NCI-H1105 treated with DMSO at 0.1 percent for 48 hours (cell line): ENCODE measurements at places on chromosomes 11 and 22.

DNA sequence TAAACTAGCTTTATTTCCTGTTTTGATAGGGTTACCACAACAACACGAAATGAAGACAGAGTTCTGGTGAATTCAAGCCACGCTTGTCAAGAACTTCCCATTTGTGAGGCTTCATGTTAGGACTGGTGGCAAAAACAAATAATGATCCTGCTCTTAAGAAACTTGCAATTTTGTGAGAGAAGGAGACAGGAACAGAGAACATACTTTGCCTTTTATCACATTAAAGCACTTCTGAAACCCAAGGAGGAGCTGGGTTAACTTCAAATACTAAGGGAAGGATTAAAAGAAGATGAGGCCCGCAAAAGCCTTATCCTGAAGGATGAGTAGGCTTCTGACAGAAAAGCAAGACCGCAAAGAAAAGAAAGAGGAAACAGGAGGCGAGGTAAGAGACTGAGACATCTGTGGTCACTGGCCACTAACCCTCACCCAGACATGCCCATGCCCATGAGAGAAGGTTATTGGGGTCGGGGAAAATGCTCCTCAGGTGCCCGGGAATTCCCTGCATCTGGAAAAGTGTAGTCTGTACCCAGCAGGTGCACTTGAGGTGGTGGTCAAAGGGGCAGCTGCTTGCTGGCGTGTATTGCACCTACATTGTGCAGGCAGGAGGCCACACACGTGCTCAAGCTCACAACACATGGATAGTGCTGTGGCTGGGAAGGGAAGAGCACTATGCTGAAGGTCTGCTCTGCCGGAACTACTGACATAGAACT, 50.5 kb downstream of the MAPK1 start:
- DNase-seq = no peak

DNA sequence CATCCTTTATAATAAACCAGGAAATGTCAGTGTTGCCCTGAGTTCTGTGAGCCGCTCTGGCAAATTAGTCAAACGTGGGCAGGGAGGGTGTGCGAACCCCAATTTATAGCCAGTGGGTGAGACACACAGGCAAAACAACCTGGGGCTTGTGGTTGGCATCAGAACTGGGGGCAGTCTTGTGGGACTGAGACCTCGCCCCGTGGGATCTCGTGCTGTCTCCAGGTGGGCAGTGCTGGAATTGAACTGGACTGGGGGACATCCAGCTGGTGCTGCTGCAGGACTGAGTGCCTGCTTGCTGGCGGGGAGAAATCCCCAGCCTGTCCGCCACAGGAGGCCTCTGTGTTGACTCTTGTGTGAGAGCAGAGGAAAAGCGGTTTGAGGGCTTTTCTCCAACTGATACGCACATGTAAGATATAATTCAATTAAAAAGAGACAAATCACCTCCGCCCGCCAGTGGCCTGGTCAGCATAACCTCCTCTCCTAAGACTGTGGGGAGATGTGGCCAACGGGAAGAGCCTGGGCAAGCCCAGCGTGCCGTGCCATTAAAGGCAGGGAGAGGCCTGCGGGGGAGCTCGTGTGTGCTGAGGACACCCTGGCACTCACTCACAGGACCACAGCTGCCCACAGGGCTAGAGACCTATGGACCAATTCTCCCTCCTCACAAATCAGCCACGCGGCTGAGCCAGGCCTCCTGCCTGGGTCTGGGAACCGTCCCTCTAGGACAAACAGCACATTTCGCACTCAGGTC, 18.4 kb downstream of the SULT4A1 start:
- no peak for DNase-seq

DNA sequence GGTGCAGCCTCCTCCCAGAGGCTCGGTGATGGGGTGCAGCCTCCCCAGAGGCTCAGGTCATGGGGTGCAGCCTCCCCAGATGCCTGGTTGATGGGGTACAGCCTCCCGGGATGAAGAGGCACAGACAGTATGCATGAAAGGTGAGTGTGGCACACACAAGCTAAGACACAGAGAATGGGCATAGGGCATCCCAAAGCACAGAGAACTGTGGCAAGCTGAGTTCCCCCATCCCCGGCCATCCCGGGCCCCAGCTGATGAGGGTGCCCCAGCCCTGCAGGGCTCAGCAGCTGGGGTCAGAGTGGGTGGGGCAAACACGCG, 4.8 kb upstream of the SYT8 start:
- no peak for DNase-seq

- no peak for DNase-seq
Measured at GRCh38 chr11:7540830-7541555, 27.2 kb downstream of the PPFIBP2 start.

- DNase-seq = no peak
Measured at GRCh38 chr11:13012056-13012661, 3.0 kb downstream of the RASSF10 start.

DNA sequence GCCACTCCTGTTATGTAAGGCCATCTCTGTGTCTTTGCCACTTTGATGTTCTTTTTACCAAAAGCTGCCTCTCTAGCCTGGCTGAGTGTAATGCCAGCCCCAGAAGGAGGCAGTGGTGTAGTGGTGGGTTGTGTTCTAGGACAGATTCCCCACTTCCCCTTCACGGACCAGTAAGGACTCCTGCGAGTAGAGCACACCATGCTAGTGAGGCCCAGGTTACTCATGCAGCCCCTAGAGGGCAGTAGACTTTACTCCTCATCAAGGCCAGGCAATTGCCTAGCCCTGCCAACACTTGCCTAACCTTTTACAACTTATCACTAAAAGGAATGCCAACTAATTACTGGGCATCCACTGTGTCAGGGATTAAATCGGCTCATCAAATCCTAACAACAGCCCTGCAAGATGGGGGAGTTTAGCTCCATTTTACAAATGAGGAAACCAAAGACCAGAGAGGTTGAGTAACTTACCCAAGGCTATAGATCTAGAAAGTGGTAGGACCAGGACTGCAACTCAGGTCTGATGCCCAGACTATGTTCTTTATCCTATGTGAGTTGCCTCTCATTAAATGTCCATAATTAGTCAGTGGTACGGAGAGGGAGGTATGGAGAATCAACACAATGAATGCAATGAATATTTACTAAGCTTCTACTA, 75.3 kb downstream of the APIP start:
- DNase-seq = peak; percentile 27

DNA sequence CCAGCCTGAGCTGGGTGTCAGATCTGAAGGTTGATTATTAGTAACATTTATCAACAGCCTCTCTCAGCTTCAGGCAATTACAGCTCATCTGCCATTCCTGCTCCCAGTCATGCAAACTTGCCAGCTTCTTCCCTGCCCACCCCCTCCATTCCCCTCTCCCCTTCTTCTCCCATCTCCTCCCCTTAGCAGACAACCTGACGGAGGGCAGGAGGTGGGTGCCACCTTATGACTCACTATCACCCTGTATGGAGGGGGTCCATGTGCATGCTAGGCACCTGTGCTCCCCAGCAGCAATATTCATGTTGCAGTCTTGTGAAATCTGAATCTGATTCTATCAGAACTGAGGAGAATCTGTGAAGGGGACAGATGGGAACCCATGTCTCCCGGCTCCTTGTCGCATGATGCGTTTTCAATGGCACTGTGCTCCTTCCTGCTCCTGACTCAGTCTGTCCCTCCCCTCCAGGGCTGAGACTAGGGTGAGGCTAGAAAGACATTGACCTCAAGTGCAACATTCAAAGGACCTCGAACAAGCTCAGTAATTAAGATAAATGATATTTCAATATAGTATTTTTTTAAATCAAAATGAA, 46.3 kb upstream of the TUB start:
- DNase-seq = no peak

- no peak for DNase-seq
Measured at GRCh38 chr11:65556470-65557279, 1.5 kb downstream of the LTBP3 start.

- DNase-seq = no peak
Measured at GRCh38 chr11:96964661-96965060, 574.8 kb downstream of the JRKL start.

- DNase-seq = no peak
Measured at GRCh38 chr22:36658900-36659299, 44.7 kb downstream of the CACNG2 start.

- peak; percentile 55 for DNase-seq
Measured at GRCh38 chr11:2305140-2305778, 3.4 kb downstream of the TSPAN32 start.

DNA sequence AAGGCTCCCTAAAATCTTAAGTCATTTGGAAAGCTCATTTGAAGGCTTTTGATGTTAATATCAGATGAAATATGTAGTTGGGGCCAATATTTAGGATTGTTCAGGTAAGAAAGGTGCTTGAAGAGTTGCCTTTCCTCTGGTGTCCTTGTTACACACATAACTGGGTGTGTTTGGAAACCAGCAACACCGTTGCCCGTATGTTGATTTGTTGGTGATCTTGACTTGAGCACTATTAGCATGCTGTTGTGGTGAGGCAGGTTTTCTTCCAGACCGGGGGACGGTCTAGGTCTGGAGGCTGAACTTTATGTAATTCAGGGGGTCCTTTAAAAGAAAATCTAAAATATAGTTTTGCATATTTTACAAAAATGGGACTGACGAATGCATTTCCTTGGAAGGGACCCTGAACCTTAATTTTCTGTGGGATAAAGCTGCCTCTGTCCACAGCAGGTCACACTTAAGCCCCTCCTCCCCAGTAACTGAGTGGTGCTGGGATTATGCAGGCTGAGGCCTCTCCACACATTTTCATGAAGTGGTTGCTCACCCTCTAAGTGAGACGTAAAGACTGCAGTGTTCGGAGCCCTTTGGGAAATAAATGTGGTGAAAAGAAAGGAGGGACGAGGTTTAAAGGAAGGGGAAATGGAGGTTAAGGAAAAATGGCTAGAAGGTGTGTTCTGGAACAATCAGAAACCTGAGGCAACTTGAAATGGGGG, 1.8 kb downstream of the YWHAH start:
- no peak for DNase-seq

DNA sequence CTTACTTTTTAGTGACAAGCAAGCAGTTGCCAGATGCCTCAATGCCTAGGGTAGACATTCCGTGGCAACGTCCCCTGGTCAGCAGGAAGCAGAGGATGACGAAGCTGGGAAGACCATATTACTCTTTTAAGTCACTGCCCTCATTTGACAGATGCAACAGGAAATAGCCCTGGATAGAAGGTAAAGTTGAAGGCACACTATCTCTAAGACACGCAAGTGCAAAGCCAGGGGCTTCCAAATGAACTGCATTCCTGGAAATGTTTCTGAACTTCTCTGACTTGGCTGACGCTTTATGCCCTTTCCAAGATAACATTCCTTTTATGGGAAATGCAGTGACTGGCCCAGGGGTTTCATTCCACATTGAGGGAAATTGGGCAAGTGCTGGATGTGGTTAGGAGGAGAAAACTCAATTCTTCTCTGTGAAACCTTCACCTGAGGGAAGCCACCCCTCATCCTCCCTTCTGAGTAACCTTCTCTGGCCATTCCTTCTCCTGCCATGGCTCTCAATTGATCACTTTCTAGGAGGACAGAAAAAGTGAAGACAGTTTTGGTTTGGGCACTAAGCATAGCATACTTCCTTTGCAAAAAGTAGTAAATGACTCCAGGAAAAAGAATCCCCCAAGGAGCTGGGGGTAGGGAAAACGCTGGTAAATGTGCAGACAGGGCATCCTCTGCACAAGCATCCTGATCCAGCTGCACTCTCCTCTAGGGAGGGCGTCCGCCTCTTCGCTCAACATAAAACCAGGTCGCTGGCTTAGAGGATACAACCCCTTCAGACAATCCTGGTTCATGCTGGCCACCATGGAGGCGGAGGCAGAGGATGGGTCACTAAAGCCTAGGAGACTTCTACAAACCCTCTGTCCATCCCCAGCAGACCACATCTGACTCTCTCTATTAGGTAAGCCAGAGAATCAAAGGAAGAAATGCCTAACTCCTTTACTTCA, 14.5 kb downstream of the PCSK7 start:
- DNase-seq = no peak

DNA sequence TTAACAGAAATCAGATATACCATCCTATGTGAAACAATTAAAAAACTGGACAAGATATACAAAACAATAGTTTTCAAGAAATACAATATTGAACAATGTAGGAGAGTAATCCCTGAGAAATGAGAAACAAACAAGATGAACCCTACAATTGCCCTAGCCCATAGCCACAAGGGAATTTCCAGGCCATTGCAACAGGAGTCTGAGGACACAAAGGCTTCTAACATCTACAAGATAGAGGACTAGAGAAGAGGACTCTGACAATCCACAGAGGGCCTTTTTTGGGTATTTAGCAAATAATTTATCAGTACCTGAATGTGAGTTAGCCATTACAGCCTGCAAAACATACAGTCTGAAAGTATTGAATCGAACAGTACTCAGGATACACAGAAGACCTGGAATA, 251.7 kb downstream of the GRM5 start:
- DNase-seq = no peak
